Melanocyte of skin (primary cell): ENCODE measurements at places on chromosomes 5 and 9. TPM values are rescaled to one million over a fixed set of nuclear protein-coding genes. Genes with fewer than 3 reads are reported as not detected.

The RPL37 gene
- 186 and 1,083 TPM in 2 replicates for total RNA-seq

The OGN gene
- under 0.01 TPM in 1 of 2 replicates, not detected in the other for total RNA-seq

The N4BP3 gene
- 0.67 and 0.77 TPM in 2 replicates for total RNA-seq

The EMB gene
- total RNA-seq = 6.7 and 15.0 TPM in 2 replicates

The FBLL1 gene
- total RNA-seq = 1.7 and 2.0 TPM in 2 replicates

The FBXO38 gene
- 69.5 and 98.1 TPM in 2 replicates for total RNA-seq

The HK3 gene
- 0.34 TPM in 1 of 2 replicates, not detected in the other for total RNA-seq

The SLC4A9 gene
- not detected in 2 replicates for total RNA-seq

The ADAMTSL2 gene
- under 0.01 TPM in 1 of 2 replicates, not detected in the other for total RNA-seq

The UGT3A2 gene
- not detected in 2 replicates for total RNA-seq

The SPATA31D4 gene
- not detected in 2 replicates for total RNA-seq

The ACTBL2 gene
- total RNA-seq = under 0.01 TPM in 2 replicates

The SPOCK1 gene
- 22.0 and 32.5 TPM in 2 replicates for total RNA-seq

The LMNB1 gene
- 12.4 and 26.2 TPM in 2 replicates for total RNA-seq

The TBCA gene
- total RNA-seq = 86.7 and 151 TPM in 2 replicates

The TPD52L3 gene
- not detected in 2 replicates for total RNA-seq

The IL33 gene
- 0.15 and 0.33 TPM in 2 replicates for total RNA-seq

The TRIM14 gene
- 27.6 and 54.0 TPM in 2 replicates for total RNA-seq

The DOK3 gene
- 2.0 and 3.4 TPM in 2 replicates for total RNA-seq

The DBH gene
- not detected in 2 replicates for total RNA-seq

The GRIA1 gene
- not detected in 2 replicates for total RNA-seq

The HMMR gene
- 46.3 and 56.8 TPM in 2 replicates for total RNA-seq

The OTP gene
- not detected in 2 replicates for total RNA-seq

The GPX8 gene
- 47.5 and 70.9 TPM in 2 replicates for total RNA-seq

The FBP1 gene
- under 0.01 and 0.15 TPM in 2 replicates for total RNA-seq

The GADD45G gene
- 0.36 TPM in 1 of 2 replicates, not detected in the other for total RNA-seq

The TMC1 gene
- total RNA-seq = not detected in 2 replicates

The SLC34A1 gene
- under 0.01 and 0.15 TPM in 2 replicates for total RNA-seq

The NTRK2 gene
- total RNA-seq = 5.5 and 7.6 TPM in 2 replicates

The FGD3 gene
- under 0.01 TPM in 1 of 2 replicates, not detected in the other for total RNA-seq

The CXCL14 gene
- under 0.01 TPM in 1 of 2 replicates, not detected in the other for total RNA-seq

The TLE1 gene
- 71.6 and 87.8 TPM in 2 replicates for total RNA-seq

The SPATA31E1 gene
- total RNA-seq = under 0.01 TPM in 1 of 2 replicates, not detected in the other
